ENCODE measurements at places on chromosomes 1 and 21.

DNA sequence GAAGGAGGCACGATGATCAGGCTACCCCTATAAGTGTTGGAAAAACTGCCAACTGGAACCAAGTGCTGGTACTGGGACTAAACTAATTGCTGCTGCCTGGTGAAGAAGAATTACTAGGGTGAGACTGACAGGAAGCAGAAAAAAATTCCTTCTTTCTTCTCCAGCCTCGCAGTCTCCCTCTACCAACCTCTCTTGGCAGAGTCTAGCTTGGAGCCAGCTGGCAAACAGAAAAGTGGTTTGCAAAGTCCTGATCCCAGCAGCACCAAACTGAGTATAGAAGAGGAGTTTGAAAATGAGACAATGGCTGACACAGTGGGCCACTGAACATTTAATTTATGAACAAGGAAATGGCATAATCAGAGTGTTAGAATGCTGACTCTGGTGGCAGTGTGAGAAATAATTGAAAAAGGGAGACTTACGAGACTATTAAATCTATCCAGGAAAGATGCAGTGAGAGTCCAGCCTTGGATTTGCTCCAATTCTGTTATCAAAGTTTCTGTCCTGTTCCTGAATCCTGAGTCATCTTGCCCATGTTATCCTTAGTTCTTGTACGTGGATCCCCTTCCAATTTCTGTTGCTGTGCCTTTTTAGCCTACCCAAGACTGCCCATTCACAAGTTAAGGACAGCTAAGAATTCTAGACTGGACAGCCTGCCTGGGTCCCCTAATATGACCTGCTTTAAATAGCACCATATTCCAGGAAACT lies 23.7 kb upstream of the DISP1 start:
- no peak for DNase-seq

- DNase-seq, result no peak
Observed at GRCh38 chr1:244181867-244182266, 130.8 kb downstream of the ZBTB18 start.

- peak; percentile 6 for DNase-seq
Observed at GRCh38 chr1:77825131-77825709, 45.8 kb downstream of the MIGA1 start.

GRCh38 chr21:41489329-41489728 lies 18.6 kb downstream of the TMPRSS2 start:
- no peak for DNase-seq

GRCh38 chr1:204487256-204487615 lies 7.4 kb downstream of the PIK3C2B start:
- no peak for DNase-seq

- no peak for DNase-seq
Observed at GRCh38 chr1:65166572-65167305, 18.7 kb downstream of the AK4 start.

GRCh38 chr1:155202198-155202597 lies 5.5 kb downstream of the THBS3 start:
- DNase-seq, result no peak

DNA sequence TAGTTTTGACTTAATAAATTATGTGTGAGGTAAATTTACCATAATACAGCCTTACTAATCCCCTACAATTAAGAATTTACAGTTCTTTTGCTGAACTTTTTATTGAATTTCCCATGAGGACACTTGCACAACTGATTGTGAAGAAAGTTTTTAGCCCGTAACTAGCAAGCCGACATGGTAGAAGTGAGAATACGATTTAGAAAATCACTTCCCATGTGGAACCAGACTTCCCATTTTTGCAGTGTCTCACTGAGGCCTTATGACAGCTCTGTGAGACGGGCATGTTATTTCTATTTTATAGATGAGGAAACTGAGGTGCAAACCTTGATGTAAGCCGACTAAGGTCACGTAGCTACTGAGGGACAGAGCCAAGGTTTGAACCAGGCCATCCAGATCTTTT lies 32.5 kb upstream of the LMO4 start:
- no peak for DNase-seq

GRCh38 chr1:24323281-24323680 lies 4.1 kb downstream of the GRHL3 start:
- DNase-seq, result no peak

All from ELF-1 (cell line).